ENCODE measurements at places on chromosomes 12 and 14. TPM values are rescaled to one million over a fixed set of nuclear protein-coding genes. Genes with fewer than 3 reads are reported as not detected.

GOLGA5 gene
- 28.9 TPM for total RNA-seq

EPYC gene
- not detected for total RNA-seq

SSTR1 gene
- 1.4 TPM for total RNA-seq

PTCSC3 gene
- not detected for total RNA-seq

MYH6 gene
- not detected for total RNA-seq

PLEKHG7 gene
- not detected for total RNA-seq

LALBA gene
- total RNA-seq, result not detected
